ENCODE measurements at places on chromosomes 12 and 14. TPM values are rescaled to one million over a fixed set of nuclear protein-coding genes. Genes with fewer than 3 reads are reported as not detected.

Gene CLEC14A
- 2.5 TPM for total RNA-seq

Gene PYGL
- 31.6 TPM for total RNA-seq

Gene BEGAIN
- total RNA-seq = 0.26 TPM

Gene ASB2
- total RNA-seq = 0.40 TPM

Gene HOXC4
- total RNA-seq = not detected

Data from aortic smooth muscle cell (primary cell).